ENCODE measurements at places on chromosomes 1 and 21.

DNA sequence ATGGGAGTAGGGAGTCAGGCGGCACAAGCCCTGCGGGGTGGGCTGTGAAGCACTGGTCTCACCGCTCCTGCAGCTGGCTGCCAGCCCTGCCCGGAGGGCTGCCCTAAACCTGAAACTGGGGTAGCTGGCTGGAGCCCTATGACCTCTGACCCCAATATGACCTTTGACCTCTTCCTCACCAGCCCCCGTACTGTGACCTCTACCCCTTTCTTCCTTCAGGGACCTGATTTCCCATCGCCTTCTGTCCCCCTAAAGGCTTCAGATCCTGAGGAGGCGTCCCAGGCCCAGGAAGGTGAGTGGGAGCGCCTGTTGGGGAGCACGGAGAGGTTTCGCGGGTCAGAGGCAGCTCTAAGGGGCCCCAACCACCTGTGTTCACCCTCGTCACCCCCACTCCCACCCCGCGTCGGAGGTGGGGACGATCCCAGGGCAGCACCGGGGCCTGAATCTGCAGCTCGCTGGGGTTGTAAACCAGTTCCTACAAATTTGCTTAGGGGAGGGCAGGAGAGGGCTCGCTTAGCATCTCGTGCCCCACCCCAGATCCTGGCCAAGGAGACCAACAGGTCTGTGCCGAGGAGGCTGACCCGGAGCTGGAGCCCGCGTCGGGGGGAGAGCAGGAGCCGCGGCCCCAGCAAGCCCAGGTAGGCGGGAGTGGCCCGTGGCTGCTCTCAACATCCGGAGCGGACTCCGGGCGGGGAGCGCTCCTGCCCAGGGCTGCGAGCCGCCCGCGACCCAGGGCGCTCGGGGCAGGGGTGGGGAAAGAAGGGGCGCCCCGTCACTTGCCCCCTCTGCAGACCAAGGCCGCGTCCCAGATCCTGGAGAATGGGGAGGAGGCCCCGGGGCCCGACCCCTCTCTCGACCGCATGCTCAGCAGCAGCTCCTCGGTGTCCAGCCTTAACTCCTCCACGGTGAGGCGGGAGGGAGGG, 7.3 kb downstream of the SYTL1 start:
- peak; percentile 28 for DNase-seq

DNA sequence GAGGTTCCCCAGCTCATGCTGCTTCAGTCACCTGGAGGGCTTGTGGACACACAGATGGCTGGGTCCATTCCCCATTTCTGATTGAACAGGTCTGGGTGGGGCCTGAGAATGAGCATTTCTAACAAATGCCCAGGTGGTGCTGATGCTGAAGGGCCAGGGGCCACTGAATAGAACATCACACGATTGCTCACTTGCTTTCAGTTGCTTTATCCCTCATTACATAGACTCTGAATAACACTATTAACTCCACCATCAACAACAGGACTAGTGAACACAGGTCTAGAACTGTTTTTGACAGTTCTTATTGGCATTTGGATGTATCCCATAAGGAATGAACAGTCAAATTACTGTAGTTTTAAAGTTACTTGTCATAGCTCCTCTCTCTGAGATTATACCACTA, 12.1 kb downstream of the TRAPPC10 start:
- DNase-seq = no peak

- DNase-seq = no peak
Measured at GRCh38 chr1:154578058-154578418, 10.5 kb downstream of the CHRNB2 start.

GRCh38 chr1:187862506-187862905, 1033.8 kb downstream of the PLA2G4A start:
- DNase-seq = no peak

GRCh38 chr1:196393742-196394141, 214.5 kb downstream of the KCNT2 start:
- DNase-seq = no peak
